ENCODE measurements at places on chromosomes 12 and 14. TPM values are rescaled to one million over a fixed set of nuclear protein-coding genes. Genes with fewer than 3 reads are reported as not detected.

DNA sequence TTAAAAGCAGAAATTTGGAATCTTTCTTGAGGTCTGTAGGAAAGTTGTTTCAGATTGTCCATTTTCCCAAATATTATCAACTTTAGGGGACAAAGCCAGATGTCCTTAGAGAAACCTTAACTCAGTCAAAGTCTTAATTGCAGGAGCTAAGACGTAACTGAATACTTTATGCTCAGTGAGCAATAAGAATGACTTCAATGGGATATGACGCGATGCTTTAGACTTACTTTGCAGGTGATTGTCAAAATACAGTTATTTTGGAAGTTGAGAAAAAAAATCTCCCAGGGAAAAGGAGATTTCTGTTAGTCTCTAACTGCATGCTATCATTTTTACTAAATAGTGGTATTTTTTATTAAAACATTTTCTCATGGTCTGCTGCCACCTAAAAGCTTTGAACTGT, 750.9 kb upstream of the STXBP6 start:
- DNase-seq = no peak

Gene RIC8B
- polyA plus RNA-seq = 24.5 TPM

DNA sequence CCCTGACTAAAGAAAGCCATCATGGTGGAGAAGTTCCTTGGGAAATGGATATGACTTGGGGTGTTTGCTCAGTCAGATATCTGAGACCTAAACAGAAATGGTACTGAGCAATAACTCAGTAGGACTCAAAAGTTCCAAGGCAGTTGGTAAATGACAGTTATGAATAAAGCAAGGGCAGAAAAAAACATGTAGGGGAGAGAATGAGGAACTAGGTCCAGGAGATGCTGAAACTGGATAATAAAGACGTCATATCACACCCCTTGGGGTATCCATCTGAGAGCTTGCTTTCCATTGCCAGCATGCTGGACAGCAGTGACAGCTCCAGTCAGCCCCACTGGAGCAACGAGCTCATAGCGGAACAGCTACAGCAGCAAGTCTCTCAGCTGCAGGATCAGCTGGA, 37.5 kb downstream of the RPGRIP1 start:
- DNase-seq = no peak

Gene LGR5
- polyA plus RNA-seq = 21.8 TPM

GRCh38 chr12:75099210-75099609, 110.4 kb downstream of the KCNC2 start:
- no peak for DNase-seq

- peak; percentile 78 for DNase-seq
These were observed 15.7 kb upstream of the FIGNL2 start for GRCh38 chr12:51863933-51864832.

DNA sequence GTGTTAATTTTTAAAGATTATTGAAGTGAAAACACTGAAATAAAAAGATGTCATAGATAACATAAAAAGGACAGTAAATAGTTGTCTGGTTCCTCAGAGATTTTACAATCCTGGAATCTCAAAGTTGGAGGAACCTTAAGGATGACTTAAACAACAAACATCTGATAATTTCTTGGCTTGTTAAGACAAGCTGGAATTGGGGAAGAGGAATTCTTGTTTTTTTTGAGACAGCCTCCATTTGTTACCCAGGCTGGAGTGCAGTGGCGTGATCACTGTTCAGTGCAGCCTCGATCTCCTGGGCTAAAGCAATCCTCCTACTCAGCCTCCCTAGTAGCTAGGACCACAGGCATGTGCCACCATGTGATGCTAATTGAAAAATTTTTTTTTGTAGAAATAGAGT, 2.3 kb downstream of the ZNF410 start:
- no peak for DNase-seq

Gene SCN8A
- polyA plus RNA-seq = 2.8 TPM

Gene CEBPE
- polyA plus RNA-seq = 0.16 TPM

DNA sequence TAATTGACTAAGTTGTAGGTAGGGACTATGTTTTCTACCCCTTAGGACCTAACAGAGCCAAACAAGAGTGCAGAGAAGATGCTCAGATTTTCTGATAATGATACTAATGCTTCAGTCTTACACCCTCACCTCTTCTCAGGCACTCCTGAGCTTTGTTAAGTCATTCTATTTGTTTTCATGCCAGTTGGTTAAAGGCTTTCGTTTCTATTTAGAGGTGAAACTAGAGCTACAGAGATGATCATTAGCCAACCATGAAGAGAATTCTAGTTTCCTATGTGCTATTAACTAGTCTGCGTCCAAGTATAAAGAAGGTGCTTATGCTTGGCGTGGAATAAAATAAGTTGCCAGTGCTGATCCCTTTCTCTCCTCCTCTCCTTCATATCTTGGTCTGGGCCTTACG, 34.6 kb upstream of the PYGL start:
- DNase-seq = no peak

DNA sequence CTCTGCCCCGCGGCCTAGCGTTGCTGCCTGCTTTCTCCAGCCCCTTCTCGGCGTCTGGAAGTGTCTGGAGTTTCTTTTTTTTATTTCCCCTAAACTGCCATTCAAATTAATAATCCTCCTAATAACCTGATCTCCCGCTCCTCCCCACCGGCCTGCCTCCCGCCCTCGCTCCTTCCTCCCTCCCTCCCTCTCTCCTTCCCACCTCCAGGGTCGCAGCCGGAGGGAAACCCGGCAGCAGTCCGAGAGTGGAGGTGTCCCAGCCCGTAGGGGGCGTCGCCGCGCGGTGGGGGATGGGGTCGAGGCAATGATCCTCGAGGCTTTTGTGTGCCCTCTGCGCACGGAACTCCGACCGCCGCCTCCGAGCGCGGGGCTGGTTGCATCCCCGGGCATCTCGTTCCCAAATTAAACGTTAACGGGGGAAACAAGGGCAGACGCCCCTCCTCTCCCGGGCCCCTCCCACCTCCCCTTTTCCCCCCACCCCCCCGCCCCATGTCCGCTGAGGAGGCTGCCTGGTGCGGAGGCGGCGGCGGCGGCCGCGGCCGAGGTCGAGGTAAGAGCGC, 1.0 kb upstream of the SOCS2 start:
- DNase-seq = no peak

- DNase-seq = no peak
These were observed 35.1 kb downstream of the PAPLN start for GRCh38 chr14:73272393-73272792.

Gene TOX4
- 61.8 TPM for polyA plus RNA-seq

Gene LRFN5
- polyA plus RNA-seq = 10.9 TPM

DNA sequence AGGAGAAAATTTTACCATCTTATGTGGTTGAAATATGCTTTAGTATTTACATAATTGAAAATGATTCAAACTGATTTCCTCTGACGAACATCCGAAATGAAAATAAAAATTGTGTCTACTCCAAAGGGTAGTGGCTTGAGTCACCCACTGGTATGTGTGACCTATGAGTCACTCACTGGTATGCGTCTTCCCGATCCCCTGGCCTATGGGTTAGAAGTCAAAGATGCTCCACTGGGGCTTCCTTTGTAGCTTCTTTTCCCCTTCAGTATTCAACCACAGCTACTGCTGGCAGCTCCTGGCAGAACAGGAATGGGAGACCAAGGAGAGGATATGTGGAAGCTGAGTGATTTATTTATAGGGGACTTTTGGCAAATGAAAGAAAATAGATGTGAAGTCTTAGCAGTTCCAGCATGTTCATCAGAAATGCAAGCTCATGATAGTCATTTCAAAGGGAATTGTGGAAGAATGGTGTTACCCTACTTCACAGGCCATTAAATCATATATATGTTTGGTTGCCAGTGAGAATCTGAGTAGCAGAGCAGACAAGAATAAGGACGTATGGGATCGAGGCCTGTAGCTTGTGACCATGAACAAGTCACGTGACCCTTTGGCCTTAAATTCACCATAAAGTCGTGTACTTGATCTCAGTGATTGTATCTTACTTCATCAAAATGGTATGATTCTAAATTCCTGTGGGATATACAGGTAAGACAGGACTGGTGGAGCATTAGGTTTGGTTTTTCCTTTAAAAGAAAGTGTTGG, 108.3 kb downstream of the CRADD start:
- DNase-seq = no peak

Gene IRAK3
- 3.6 TPM for polyA plus RNA-seq

DNA sequence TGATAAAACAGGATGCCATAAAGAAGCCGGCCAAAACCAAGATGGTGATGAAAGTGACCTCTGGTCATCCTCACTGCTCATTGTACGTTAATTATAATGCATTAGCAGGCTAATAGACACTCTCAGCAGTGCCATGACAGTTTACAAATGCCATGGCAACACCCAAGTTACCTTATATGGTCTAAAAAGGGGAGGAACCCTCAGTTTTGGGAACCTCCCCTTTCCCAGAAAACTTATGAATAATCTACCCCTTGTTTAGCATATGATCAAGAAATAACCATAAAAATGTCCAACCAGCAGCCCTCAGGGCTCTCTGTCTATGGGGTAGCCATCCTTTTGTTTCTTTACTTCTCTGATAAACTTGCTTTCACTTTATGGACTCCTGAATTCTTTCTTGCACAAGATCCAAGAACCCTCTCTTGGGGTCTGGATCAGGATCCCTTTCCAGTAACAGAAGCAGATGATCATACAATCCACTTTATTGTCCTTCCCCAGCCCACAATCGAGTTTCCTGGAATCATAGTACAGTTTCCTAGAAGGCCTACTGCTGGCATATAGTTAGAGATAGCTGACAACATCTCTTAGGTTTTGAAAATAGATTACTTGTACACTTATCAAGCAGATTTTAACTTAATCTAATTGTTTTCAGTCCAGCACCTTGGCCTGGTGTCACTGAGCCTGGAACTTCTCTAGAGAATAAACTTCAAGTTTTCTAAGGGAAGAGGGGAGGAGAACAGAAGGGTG, 266.7 kb upstream of the HMGA2 start:
- no peak for DNase-seq

DNA sequence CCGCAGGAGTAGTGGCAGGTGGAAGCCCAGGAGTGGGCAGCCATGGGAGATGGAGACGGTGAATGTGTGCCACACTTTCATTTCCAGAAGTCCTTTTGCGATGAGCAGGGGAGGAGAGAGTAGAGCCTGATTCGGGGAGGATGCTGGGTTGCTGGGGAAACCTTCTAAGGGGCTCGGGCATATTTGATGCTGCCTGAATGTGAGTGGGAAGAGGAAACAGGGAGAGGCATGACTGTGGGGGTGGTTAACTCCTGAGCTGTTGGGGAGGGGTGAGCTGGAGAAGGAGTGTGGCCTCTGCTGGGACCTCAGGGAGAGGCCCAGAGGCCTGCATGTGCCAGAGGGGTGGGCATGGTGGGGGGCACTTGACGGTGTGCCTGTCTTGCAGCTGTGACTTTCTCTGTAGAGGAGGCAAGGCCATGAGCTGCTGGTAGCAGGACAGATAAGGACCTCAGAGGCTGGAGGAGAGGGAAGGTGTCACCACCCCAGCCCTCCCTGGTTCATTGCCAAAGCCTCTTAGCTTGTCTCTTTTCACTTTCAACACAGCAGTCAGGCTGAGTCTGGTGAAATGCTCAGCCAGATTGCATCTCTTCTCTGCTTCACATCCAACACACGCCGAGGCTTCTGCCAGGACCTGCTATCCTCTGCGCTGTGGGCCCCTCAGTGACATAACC, 11.4 kb downstream of the GLT1D1 start:
- no peak for DNase-seq

DNA sequence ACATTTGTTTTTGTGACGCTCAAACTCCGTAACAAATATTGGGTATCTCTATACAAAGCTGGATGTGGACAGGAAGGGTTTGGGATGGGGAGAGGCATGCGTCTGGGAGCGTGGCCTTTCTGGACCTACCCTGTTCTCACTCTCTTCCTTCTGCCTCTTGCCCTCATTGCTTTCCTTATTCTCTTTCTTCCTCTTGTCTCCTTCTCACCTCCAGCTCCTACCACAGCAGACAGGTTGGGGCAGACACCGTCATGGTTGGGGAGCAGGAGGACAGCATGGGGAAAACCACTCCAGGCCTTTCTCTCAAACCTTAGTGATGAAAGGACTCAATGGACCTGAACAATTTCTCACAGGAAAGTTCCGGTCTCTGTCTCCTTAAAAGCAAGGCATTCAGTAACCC, 465.3 kb downstream of the RAD51B start:
- no peak for DNase-seq

GRCh38 chr14:99147366-99147740, 124.6 kb downstream of the BCL11B start:
- DNase-seq = no peak

DNA sequence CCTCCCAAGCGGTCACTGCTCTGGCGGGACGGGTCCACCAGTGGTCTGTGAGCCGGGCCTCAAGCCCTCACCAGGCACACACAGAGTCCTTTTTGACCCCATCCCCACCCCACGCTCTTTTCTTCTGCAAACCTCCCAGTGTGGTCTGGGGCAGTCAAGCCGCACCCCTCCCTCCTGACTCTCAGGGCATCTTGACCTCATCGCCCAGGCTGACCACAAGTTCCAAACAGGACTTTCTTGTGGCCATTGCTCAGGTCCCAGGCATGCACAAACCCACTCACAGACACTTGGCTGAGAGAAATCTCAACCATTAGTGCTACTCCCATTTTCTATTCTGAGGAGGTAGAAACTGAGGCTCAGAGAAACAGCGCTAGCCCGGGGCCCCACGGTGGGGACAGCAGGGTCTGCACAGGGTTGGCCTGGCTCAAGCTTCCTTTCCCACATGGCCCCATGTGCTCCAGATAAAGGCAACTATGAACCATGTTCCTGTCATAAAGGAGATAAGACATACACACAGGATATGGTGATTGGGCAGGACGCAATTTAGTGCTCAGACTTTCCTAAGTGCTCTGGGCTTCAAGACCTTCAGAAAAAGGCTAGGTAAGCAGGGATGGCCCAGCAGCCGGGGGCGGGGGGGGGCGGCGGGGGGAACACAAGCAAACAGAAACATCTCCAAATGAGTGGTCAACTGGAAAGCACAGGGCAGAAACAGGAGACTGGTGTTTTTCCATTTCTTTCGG, 69.6 kb downstream of the ITPK1 start:
- DNase-seq = no peak

Gene SIX1
- 12.7 TPM for polyA plus RNA-seq

Gene RPL6
- polyA plus RNA-seq = 2,457 TPM

GRCh38 chr14:63345826-63346225, 27.1 kb upstream of the GPHB5 start:
- no peak for DNase-seq

DNA sequence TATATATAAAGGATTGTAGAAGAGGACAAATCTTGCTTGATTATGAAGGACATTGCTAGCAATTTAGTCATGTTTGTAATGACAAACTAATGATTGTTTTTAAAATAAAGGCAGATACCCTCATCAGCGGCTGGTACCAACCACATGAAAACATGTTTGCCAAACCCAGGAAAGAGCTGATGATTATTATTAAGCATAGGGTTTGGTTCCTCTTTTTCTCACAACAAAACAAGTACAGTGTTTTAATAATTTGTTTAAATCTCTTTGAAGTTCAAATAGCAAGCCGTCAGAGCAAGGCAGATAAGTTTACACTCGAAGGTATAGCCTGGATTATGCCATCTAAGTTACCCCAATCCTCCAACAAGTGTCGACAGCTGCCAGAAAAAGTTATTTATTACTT, 5.3 kb upstream of the SINHCAF start:
- no peak for DNase-seq

DNA sequence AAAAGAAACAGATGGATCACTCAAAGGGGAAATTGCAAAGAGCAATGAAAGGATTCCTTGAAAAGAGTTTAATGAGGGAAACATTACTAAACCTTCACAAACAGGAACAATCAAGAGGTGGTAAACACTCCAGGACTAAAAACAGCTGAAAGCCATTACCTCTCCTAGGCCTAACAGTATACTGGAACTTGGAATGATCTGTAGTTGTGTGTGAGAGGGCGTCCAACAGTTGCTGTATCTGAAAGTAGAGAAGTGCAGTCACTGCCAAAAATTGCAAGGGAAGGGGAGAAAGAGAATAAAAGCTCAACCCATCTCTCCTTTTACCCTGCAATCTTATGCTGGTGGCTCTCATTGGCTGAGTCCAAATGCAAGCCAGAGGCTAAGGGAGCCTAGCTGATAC, 17.0 kb upstream of the MIS18BP1 start:
- no peak for DNase-seq

- no peak for DNase-seq
These were observed 36.8 kb downstream of the GOLGA5 start for GRCh38 chr14:92830902-92831301.
